ENCODE measurements at places on chromosomes 3 and 15.

- DNase-seq = no peak
Observed at GRCh38 chr3:112857526-112857925, 10.9 kb upstream of the CD200R1L start.

GRCh38 chr15:69669446-69669845 is 216.8 kb downstream of the RPLP1 start:
- no peak for DNase-seq

DNA sequence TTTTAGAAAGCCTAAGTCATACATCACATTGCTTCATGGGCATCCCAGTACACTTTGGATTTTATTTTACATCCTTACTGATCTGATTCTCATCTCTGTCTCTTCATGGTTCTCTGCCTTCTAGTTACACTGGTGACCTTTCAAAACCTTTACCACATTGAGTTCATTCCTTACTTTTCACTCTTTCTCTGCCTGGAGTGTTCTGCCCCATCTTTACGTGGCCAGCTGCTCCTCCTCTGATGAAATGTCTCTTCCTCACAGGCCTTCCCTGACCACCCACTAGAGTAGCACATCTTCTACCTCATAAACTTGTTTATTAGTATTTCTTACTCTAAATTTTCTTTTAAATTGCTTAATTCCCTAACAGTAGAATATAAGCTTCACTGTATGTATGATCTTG is 17.7 kb downstream of the CTNNB1 start:
- no peak for DNase-seq

DNA sequence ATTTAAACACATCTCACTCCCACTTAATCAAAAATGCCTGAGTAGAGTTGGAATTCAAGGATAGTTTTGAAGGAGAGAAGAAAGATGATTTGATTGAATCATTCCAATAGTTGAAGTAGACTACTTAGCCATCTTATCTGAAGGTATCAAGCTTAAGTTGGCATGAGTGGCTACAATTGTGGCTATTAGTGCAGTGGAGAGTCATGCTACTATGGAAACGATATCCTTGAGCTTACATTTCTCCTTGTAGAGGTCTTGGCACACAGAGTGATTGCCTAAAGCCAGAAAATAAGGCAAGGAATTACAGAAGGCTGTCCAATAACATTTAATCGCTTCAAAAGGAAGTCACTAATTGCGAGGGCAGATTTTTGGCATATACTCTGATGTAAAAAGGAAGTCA is 1022.7 kb downstream of the IGSF11 start:
- no peak for DNase-seq

- DNase-seq = no peak
Observed at GRCh38 chr15:91961357-91961756, 107.8 kb downstream of the SLCO3A1 start.
